ENCODE measurements at places on chromosomes 16 and 17. TPM values are rescaled to one million over a fixed set of nuclear protein-coding genes. Genes with fewer than 3 reads are reported as not detected.
A peak's percentile ranks its signal among the peaks of the same experiment; 100 is the strongest.

DNA sequence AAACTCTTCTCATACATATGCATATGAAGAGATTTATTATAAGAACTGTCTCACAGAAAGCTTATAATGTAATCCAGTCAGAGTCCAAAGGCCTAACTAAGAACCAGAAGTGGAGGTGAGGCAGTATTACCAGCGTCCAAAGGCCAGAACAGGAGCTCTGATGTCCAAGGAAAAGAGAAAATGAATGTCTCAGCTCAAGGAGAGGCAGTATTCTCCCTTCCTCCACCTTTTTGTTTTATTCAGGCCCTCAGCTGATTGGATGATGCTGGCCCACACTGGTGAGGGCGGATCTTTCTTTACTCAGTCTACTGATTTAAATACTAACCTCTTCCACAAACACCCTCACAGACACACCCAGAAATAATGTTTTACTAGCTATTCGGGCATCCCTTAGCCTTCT lies 43.4 kb downstream of the FBXL20 start:
- no peak for DNase-seq

GRCh38 chr17:51000835-51001638 lies 119.6 kb downstream of the SPAG9 start:
- no peak for DNase-seq

GRCh38 chr17:48247038-48247437 lies 139.5 kb downstream of the SNX11 start:
- no peak for DNase-seq

GRCh38 chr17:67594115-67594880 lies 123.4 kb upstream of the NOL11 start:
- DNase-seq, result no peak

SDR42E1 gene
- 7.7 TPM for total RNA-seq

- no peak for DNase-seq
These were observed 72.2 kb upstream of the METTL9 start for GRCh38 chr16:21526923-21527807.

MLKL gene
- total RNA-seq, result 6.0 TPM

DNA sequence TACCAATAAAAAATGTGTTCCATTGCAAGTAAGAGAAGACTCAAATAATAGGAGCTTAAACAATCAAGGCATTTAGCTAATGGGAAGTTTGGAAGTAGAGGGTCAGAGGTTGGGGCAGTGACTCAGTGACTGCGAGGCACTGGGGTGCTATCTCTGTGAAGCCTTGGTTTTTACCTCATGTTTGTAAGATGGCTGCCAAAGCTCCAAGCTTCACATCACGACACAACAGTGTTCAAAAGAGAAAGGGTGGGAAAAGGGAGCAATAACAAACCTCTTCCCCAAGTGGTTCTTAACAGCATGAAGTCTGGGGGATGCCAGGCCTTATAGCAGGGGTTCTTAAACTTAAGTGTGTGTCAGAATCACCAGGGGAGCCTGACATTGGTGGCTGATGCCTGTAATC lies 26.6 kb upstream of the GPRC5B start:
- no peak for DNase-seq

DNA sequence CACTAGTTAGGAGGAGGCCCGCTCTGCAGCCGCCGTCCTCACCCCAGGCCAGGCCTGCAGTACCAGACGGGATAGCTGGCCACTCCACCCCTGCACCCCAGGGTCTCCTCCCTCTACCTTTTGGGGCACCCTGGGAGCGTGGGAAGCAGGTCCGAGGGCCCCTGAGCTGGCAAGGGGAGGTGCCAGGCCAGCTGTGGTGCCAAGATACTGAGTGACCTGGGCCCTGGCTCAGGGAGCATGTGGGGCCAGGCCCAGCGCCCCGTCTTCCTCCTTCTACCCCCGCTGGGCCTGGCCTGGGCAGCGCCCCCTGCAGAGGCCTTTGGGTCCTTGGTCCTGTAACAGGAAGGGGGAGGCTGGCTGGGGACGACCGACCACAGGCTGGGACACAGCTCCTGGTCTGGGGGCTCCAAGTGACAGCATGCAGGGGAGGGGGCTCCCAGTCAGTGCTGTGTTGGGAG lies 13.0 kb downstream of the PAM16 start:
- no peak for DNase-seq

- DNase-seq, result no peak
These were observed 177.0 kb downstream of the RGS9 start for GRCh38 chr17:65314212-65314611.

GRCh38 chr16:10202649-10203048 lies 20.4 kb upstream of the GRIN2A start:
- no peak for DNase-seq

GRCh38 chr16:15642557-15643047 lies 352 bp downstream of the MARF1 start:
- DNase-seq, result peak; percentile 71

DNA sequence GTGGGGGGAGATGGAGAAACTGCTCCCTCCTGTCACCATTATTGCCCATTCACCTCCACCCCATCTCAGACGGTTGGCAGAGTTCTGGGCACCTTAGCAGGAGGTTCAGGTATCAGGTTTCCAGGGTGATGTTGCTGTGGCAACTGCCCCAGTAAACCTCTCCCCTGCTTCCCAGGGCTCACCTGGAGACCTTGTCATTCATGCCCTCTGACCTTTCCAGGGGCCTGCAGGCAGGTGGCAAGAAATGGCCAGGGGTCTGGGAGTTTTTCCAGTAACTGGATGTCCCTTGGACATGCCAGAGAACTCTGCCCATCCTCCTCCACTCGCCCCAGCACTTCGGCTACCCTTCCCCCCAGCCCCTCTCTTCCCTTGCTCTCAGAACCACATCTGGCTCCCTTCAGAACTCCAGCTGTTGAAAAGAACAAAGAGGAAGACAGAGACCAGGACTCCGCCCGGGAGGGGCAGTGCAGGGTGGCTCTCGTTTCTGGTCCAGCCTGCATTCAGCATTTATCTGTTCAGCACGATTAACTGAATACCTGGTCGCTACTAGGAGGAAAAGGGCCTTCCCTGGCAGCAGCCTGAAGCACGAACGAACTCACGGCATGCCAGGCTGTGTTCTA lies 8.5 kb downstream of the MLLT6 start:
- no peak for DNase-seq

DNA sequence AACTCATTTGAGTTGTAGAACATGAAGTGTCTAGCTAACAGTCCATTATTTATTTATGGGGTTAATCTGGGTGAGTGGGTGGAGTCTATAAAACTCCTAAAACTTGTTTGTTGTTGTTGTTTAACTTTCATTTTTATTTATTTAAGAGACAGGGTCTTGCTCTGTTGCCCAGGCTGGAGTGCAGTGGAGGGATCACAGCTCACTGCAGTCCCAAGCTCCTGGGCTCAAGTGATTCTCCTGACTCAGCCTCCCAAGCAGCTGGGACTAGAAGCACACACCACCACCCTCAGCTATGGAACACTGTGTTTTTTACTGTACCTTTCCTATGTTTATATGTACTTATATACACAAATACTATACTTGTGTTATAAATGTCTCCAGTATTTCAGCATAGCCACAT lies 77.8 kb upstream of the CLEC18B start:
- DNase-seq, result no peak

DNA sequence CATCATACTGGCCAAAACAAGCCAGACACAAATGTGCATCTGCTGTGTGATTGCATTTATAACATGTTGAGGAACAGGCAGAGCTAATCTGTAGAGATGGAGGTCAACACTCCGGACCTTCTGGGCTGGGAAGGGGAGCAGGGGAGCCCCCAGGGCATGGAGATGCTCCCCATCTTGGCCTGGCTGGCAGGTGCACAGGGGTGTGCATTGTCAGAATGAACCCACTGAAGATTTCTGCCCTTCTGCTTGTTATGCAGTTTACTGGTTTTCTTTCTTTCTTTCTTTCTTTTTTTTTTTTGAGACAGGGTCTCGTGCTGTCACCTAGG lies 146.9 kb downstream of the CMIP start:
- no peak for DNase-seq

- no peak for DNase-seq
These were observed 3.3 kb upstream of the HBZ start for GRCh38 chr16:149024-149660.

SNX20 gene
- 1.2 TPM for total RNA-seq

HBQ1 gene
- not detected for total RNA-seq

- DNase-seq, result peak; percentile 66
These were observed 644 bp downstream of the NFAT5 start for GRCh38 chr16:69566240-69566980.

DNA sequence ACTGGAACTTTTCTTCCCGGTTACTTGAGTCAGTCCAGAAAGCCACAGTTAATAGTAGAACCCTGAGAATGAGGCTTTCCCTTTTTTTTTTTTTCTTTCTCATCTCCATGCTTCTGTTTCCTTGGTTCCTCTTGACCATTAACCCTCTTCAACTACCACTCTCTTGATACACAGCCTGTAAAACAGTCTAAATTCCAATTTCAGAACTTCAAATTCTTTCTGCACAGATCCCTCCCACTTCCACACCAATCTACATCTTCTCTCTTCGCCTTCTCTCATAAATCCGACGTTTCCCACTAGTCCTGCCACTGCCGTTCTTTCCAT lies 588 bp downstream of the METTL16 start:
- DNase-seq, result no peak

DNA sequence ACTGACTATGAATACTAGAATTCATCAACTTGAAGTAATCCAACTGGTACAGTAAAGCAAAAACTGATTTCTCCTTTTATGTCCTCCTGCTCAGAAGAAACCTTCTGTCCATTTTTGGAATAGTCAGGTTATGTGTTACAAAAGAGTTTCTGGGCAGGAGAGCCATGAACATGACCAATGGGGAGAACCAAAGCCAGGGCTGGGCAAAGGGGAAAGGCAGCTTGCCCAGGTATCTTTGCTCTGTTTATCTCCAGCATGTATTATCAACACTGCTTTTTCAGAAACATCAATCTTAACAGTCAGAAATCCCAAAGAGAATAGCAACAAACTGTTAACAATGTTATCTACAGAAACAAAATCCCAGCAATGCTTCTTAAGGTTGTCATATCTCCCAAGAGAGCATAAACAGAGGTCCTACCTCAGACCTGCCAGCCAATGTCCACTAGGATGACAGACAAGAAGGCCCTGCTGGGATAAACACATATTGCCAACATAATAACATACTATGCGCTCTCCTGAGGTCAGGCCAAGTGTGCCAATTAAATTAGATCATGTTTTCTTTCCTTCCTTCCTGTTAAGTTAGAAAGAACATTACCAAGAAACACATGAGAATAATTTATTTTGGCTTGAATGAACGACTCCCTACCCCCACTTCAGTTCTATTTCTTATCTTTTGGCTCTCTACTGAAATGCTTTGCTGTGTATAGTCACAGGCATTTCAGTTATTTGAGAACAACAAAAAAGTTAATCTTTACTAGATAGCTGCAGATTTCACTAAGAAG lies 28.0 kb downstream of the BLMH start:
- no peak for DNase-seq

- no peak for DNase-seq
These were observed 98.9 kb downstream of the SDK2 start for GRCh38 chr17:73545109-73546032.

CCL3 gene
- not detected for total RNA-seq

MYBBP1A gene
- total RNA-seq, result 23.5 TPM

SDF2 gene
- 54.2 TPM for total RNA-seq

DNA sequence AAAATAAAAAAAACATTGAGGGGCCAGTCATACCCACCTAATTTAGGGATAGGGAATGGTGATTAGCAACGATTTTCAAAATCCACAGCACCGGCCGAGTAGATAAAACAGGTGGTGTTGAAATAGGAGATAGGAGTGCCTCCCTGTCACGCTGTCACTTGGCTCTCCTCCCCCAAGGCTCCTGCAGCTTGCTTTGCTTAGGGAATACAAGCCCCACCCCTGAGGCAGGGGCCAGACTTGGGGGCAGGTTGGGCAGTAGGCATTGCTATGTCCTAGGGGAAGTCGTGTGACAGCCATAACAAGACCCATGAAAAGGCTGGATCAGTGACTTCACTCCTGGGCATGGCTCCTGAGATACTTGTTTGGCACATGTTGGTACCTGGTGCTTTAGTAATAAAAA lies 25.8 kb downstream of the POLR2A start:
- DNase-seq, result no peak

- no peak for DNase-seq
These were observed 12.0 kb downstream of the PRR11 start for GRCh38 chr17:59167571-59168001.

- DNase-seq, result no peak
These were observed 17.1 kb upstream of the PDXDC1 start for GRCh38 chr16:14957576-14958322.

- DNase-seq, result no peak
These were observed 78.6 kb upstream of the ZNF469 start for GRCh38 chr16:88303890-88304819.

DNA sequence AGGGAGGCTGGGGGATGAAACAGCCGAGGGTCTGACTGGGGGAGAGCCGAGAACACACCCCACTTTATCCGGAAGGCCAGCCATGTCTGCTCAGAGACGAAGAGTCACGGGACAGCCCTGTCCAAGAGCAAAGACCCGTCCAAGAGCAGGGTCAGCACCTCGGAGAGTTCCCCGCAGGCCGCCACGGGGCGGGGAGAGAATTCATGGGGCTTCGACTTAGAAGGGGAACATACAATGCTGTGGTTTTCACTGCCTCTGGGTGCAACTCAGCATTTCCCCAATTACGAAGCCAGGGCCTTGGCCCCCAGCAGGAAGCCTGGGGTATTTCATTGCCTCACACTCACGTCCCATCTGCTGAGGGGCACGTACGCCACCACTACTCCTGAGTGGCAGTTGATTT lies 59.3 kb downstream of the JPH3 start:
- DNase-seq, result peak; percentile 7

DNA sequence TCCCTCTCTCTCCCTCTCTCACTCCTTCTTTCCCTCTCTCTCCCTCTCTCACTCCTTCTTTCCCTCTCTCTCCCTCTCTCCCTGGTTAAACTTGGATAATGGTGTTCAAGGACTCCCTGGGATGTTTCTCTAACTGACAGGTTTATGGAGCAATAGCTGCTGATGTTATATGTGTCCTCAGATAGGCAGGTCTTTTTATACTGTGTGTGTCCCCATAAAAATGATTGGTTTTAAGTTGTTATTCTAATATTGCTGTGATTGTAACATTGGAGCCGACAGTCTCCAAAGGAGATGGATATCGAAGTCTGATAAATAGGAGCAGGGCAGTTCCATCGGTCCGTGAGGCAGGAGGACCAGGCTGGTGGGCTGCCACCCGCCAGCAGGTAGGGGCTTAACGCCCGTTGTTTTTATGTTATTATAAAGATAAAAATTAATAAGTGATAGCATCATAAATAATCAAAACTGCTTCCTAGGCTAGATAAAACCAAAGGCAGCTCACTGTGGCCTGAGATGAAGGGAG lies 38.1 kb upstream of the C16orf82 start:
- no peak for DNase-seq

GRCh38 chr16:72974142-72974769 lies 73.7 kb downstream of the ZFHX3 start:
- peak; percentile 83 for DNase-seq

MAP2K3 gene
- 23.4 TPM for total RNA-seq

GRCh38 chr17:45016823-45017222 lies 34.6 kb downstream of the DCAKD start:
- no peak for DNase-seq

PIK3R5 gene
- total RNA-seq, result 3.7 TPM
